ENCODE measurements at places on chromosomes 2 and 18.

DNA sequence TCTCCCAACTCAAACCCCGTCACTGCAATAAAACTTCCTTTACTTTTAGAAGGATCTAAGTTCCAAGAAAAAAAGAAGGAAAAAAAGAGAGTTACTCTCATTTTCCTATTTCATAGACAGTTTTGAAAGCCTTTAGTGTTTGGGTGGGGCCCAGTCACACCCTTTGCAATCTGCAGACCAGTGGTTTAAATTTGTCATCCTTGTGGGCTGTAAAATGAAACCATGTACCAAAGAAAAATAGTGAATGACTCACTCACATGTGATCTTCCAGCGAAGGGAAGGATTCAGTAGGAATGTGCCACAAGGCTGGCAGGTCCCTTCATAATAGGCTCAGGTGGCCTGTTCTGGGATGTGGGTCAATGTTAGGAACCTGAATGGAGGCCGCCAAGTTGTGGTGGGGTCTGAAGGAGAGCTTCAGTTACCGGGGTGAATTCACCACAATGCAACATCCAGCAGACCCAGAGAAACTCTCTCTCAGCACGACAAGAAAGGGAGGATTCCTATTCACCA is 28.3 kb downstream of the ANXA4 start:
- DNase-seq, result peak; percentile 5

DNA sequence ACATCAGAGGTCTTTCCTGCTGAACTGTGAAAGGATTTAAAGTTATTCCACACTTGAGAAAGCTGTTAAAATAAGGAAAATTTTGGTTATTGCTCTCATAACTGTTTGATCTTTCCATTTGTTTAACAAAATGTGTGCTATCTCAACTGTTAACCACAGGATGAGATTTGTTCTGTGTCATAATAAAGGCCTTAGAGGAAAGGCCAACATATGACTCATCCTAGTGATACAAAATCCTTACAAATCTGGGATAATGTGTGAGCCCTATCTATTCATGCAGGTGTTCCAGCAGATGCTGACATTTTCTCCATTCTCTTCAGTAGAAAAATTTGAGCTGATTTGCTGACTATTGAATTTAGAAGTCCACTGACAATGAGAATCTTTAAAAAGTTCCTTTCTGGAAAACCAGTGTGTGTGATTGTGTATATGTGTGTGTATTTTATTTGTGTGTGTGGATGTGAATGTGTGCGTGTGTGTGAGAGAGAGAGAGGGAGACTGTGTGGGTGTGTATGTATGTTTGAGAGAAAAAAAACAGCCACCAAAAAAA is 1111.9 kb upstream of the GYPC start:
- no peak for DNase-seq

DNA sequence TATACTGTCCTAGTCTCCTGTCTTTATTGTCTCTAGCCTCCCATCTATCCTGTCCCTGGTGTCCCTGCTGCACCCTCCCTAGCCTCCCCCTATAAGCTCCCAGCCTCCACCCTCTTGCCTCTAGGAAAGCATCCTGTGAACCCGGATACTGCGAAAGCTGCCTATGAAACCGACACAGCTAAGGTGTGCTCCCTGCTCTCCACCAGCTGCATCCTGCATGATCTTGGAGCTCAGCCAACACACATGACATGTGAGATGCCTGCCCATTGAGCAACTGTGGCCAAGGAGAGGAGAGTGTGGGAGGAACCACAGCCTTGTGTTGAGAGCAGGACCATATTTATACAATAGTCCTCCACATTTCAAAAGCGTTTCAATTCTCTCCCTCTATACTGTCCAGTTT is 187.1 kb downstream of the ZBTB7C start:
- no peak for DNase-seq

DNA sequence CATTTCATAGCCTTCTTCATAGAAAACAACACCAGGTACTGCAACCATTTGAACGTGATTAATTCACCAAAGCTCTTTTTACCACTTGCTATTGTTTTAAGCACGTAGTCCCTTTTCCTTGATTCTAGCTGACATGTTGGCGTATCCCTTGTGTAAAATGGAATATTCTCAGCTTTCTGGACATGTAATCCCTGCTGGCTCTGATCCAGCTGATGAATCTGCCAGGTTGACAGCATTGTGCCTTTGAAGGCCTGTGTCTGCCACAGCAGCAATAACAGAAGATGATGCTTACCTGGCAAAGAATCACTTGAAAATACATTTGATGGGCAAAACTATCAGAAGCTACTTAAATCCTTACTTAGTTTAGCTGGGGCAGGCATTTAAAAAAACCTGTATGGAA is 81.0 kb upstream of the CCDC150 start:
- DNase-seq, result no peak

DNA sequence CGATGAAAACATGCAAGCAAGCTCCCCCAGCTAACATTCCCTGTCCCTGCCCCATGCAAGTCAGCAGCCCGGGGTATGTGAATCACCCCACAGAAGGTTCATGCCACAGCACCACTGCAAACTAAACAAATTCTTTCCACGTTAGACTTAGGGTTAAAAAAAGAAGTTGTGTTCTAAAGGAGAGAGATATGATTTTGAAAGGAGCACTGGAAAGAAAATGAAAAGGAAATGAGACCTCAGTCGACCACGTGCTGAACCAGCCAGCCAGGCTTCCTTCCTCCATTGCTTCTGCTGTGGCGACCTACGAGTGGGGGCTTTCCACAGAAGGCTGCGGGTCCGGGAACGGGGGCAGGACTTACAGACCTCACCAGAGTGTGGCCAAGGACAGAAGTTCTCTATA is 52.0 kb downstream of the ARL4C start:
- DNase-seq, result no peak

DNA sequence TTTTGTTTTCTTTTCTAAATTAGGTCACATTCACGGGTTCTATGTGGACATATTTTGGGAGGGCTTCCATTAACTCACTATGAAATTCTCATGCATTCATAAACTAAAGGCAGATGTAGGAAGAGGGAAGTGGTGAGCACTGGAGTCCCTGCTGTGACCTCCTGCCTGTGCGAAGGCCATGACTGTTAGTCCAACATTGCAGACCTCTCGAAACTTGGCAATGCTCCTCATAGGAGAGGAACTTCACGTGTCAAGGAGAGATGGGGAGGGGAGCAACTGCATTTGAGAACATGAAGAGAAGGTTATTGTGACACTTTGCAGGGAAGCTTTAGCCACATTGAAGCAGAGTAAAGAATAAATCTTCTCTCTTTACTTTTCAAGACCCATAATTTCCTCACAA is 126.4 kb upstream of the HNMT start:
- no peak for DNase-seq

GRCh38 chr2:172908275-172908674 is 167.4 kb upstream of the MAP3K20 start:
- DNase-seq, result no peak

DNA sequence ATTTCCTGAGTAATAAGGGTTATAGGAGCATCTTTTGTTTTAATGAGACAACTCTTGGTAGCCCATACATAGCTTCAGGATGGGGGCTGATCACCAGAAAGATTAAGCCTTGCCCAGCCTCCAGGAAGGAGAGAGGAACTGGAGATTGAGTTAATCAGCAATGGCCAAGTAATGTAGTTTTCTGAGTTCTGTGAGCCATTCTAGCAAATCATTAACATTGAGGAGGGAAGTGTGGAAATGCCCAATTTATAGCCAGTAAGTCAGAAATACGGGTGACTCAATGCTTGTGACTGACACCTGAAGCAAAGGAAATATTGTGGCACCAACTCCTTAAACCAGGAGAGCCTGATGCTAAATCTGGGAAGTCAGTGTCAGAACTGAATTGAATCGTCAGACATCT is 205.1 kb upstream of the SRD5A2 start:
- DNase-seq, result no peak

GRCh38 chr2:16071039-16071864 is 130.9 kb downstream of the MYCN start:
- DNase-seq, result no peak

- no peak for DNase-seq
Observed at GRCh38 chr2:122451040-122451439, 695.6 kb downstream of the TSN start.

GRCh38 chr2:227500301-227500630 is 28.3 kb downstream of the AGFG1 start:
- DNase-seq, result no peak

GRCh38 chr18:49755489-49755888 is 57.8 kb downstream of the ACAA2 start:
- DNase-seq, result no peak

Measured in bone marrow (tissue), 2 donors.